MM.1S (cell line): ENCODE measurements at places on chromosomes 2 and 18.
A peak's percentile ranks its signal among the peaks of the same experiment; 100 is the strongest.

GRCh38 chr18:26840965-26841364, 24.5 kb downstream of the AQP4 start:
- no peaks in the 10 kb centered on the region for H3K27me3 ChIP-seq
- H3K36me3 ChIP-seq = no peaks in the 10 kb centered on the region
- no peak overlapping the region for H3K27ac ChIP-seq
- no peak overlapping the region for H3K4me3 ChIP-seq

DNA sequence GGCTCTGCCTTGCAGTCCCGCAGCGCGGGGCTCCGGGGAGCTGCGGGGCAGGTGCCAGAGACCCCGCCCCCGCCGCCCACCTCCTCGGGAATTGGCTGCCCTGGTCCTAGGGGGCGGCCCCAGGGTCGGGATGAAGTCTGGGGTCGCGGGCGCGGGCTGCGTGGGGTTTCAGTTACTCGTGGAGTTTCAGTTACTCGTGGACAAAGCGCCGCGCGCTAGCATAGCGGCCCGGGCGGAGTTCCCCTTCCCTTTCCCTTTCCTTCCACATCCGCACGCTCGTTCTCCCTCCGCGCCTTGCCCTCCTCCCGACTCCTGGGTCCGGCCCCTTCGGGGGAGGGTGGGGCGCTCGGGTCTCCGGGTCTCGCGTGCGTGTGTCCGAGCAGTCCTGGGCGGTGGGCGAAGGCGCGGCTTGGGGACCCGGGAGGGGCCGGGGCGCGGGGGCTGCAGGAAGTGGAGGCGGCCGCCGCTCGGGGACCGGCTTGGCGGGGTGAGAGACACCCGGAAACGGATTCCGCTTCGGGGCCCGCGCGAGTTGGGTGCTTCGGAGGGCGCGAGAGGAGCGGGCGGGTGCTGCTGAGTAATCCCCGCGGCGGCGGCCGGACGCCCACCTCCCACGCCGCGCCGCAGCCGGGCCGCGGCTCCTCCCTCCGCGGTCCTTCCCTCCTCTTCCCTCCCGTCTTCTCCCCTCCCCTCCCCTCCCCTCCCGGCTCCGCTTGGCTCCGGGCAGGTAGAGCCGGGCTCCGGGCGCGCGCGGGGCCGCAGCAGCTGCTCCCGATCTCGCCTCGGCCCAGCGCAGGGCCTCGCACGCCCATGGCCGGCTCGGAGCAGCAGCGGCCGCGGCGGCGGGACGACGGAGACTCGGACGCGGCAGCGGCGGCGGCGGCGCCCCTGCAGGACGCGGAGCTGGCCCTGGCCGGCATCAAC, at the start of gene TTC39C:
Gene TTC39C (plus strand): TSS at position 693 of the 924 bp plus-strand sequence. CDS start 118 bp downstream, at position 811.
- DNase-seq = peak; percentile 36
- H3K4me1 ChIP-seq = peaks cover 53% of the 10 kb centered on the region
- H3K36me3 ChIP-seq = no peaks in the 10 kb centered on the region
- no peak within 1 kb of the TSS for H3K27ac ChIP-seq
- peaks cover 43% of the 10 kb centered on the region for H3K27me3 ChIP-seq

DNA sequence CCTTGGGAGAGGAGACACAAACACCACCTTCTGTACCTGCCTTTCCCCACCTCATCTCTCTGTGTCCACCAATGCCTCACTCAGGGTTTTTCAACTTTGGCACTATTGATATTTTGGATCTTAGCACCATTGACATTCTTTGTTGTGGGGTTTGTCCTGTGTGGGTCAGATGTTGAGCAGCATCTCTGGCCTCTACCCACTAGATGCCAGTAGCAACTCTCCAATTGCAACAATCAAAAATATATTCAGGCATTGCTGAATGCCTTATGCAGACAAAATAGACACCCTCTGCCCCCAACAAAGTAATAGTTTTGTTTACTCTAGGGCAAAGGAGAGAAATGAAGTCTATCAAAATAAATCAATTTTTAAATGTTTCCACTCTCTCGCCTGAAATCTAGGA, 1384.3 kb upstream of the NXPH2 start:
- no peaks in the 10 kb centered on the region for H3K4me1 ChIP-seq
- no peak for DNase-seq
- no peak overlapping the region for H3K4me3 ChIP-seq
- no peaks in the 10 kb centered on the region for H3K27me3 ChIP-seq
- H3K36me3 ChIP-seq = no peaks in the 10 kb centered on the region
- H3K27ac ChIP-seq = no peak overlapping the region

DNA sequence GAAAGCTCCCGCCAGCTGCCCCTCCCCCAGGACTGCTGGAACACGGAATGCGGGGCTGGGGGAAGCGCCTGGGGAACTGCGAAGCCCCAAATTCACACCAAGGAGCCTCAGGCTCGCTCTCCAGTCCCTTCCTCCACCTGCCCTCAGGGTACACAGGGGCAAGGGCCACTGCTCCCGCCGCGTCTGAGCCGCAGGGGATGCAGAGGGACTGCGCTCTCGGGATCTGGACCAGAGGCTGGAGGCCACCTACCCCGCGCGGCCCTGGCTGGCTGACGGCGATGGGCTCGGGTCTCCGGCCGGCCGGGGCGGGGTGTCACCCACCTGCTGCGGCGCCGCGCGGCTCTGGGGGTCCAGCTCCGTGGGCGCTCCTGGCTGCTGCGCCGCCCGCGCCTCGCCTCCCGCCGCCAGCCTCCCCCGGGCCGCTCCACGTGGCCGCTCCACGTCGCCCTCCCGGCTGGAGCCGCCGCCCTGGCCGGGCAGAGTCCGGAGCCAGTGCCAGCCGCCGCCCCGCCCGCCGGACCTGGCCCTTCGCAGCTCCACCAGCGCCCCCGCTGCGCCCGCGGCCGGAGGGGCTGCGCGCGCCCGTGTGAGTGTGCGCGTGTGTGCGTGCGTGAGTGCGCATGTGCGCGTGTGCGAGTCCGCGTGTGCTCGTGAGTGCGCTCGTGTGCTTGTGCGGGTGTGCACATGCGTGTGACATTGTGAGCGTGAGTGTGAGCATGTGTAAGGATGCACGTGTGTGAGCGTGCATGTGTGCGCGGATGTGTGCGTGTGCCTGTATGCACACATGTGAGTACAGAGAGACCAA, at the start of gene CGREF1:
Gene CGREF1 (minus strand): TSS at position 604 of the 805 bp plus-strand sequence. CDS start 14,762 bp downstream, outside the sequence.
- H3K27ac ChIP-seq = no peak within 1 kb of the TSS
- no peak for DNase-seq
- no peaks in the 10 kb centered on the region for H3K36me3 ChIP-seq
- no peaks in the 10 kb centered on the region for H3K4me1 ChIP-seq
- peaks cover 4% of the 10 kb centered on the region; the same call in 1 of the 2 replicates for H3K27me3 ChIP-seq
- H3K4me3 ChIP-seq = no peak within 1 kb of the TSS

- H3K27me3 ChIP-seq = no peaks in the 10 kb centered on the region
- no peaks in the 10 kb centered on the region for H3K4me1 ChIP-seq
- no peak for DNase-seq
These were observed 32.5 kb downstream of the GEMIN6 start for GRCh38 chr2:38810488-38810887.

DNA sequence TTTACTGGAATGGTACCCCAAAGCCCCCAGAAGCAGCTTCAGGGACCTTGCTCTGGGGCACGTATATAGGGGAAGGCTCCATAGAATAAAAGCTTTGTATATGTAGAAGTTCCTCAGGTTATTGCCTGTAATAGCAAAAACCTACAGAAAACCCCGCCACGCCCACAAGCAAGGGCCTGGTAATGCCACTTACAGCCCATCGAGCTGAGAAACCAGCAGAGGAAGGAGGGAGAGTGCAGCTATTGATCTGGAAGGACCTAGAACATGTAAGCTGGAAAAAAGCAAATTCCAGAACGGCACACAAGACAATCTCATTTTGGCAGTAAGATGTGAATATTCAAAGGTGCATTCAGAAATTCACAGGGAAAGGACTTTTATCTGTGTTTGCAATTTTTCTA, 15.8 kb downstream of the HS1BP3 start:
- H3K27ac ChIP-seq = no peak overlapping the region
- no peak overlapping the region for H3K4me3 ChIP-seq
- H3K27me3 ChIP-seq = no peaks in the 10 kb centered on the region
- peaks cover 15% of the 10 kb centered on the region for H3K4me1 ChIP-seq

DNA sequence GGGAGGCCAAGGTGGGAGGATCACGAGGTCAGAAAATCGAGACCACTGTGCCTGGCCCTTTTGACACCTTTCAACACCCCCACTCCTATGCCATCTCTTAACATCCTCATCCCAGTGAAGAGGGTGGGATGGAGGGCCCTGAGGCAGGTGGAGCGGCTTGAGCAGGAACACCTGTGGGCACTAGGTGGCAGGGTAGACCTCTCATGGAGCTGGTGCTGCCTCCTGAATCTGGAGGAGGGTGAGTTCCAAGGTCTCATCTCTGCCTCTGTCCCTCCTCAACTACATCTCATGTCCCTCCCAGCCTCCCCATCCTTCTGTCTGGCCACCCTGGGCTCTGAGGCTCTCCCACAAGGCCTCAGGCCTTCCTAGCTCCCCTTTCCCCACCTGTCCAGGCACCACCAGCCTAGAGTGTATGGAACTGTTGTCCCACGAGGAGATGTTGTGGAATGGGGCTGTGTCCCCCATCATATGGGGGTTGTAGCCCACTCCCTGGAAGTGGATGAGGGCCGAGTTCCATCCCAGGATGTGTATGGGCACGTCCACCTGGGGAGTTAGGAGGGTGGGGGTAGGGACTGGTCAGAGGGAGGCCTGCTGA, 17.0 kb upstream of the CRYBA2 start:
- DNase-seq = peak; percentile 39
- no peaks in the 10 kb centered on the region for H3K36me3 ChIP-seq
- H3K27ac ChIP-seq = no peak overlapping the region

DNA sequence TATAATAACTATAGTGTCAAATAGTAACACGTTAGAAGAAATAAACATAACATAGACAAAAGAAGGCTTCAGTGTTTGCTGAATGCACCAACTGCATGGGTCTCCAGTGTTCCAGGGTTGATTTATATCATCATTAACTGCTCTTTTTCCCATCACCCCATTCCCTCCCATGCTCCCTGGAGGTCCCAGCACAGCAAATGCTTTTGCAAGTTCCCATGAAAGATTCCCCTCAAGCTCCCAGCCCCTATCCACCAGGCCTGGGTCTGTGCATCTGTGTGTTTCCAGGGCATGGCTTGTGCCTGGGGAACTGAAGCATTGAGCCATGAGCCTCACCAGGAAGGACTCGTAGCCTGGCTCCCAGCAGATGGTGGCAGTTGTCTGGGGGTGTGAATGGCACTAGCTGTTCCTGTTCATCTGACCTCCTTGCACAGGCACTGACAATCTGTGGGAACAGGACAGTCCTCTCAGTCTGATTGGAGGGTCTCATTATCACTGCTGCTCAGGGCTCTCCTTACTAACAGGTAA, 164.6 kb upstream of the RMP24 start:
- H3K36me3 ChIP-seq = no peaks in the 10 kb centered on the region
- peaks cover 11% of the 10 kb centered on the region for H3K4me1 ChIP-seq
- no peak for DNase-seq
- H3K27me3 ChIP-seq = no peaks in the 10 kb centered on the region
- no peak overlapping the region for H3K27ac ChIP-seq

DNA sequence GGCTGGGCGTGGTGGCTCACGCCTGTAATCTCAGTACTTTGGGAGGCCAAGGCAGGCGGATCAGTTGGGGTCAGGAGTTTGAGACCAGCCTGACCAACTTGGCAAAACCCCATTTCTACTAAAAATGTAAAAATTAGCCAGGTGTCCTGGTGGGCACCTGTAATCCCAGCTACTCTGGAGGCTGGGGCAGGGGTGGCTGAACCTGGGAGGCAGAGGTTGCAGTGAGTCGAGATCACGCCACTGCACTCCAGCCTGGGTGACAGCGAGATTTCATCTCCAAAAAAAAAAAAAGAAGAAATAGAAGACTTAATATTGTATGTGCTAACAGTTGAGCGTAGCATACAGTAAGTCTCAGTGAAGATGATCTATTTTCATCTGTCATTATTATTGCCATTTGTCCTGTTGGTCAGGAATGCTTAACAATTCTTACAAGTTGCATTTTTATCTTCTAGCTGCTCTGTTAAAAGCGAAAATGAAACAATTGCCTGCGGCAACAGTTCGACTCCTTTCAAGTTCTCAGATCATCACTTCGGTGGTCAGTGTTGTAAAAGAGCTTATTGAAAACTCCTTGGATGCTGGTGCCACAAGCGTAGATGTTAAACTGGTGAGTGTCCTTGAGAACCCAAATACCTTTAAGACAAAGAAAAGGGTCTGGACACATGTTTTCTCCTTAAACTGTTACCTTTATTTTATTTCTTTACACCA, 7.2 kb downstream of the PMS1 start:
- H3K36me3 ChIP-seq = peaks cover 4% of the 10 kb centered on the region; the same call in 1 of the 2 replicates
- H3K4me1 ChIP-seq = no peaks in the 10 kb centered on the region
- H3K4me3 ChIP-seq = 0 out of 2 replicates have a peak overlapping the region, but pooled peaks have one; percentile 6
- peak; percentile 59 for DNase-seq

GRCh38 chr2:31505111-31505510, 75.6 kb downstream of the SRD5A2 start:
- H3K4me1 ChIP-seq = no peaks in the 10 kb centered on the region
- no peak for DNase-seq
- no peak overlapping the region for H3K4me3 ChIP-seq
- H3K36me3 ChIP-seq = no peaks in the 10 kb centered on the region
- no peak overlapping the region for H3K27ac ChIP-seq

DNA sequence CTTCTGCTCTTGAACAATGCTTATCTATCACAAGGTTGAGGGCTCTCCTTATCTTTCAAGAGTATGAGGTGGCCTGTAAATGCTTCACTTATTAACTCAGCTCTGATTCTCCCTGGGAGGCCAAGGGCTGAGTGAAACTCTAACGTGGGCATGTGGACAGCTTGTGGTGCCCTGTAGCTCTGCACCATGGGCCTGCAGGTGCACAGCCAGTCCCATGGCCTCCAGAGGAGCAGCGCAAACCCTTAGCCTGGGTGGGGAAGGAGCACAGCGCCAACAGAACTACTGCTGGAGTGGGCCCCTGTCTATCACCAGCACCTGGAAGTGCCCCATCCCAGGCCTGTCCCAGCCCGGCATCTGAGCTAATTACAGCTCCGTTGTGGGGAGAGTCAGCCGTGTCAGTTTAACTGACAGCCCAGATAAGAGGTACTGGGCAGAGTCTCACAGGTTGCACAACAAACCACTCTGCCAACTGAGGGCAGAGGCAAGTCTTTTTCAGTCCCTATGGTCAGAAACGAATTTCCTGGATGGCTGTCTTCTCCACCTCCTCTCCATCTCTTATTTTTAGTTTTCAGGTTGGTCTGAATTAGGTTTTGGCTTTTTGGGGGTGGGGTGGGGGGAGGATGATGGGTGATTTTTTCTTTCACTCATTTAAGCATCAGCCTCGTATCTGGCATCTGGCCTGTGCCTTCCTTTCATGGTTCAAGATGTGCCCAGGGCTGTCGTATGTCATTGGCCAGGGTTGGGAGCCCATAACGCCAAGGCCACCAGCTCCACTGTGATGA, 219.5 kb downstream of the BCL2 start:
- no peaks in the 10 kb centered on the region for H3K36me3 ChIP-seq
- peaks cover 25% of the 10 kb centered on the region for H3K4me1 ChIP-seq
- no peak overlapping the region for H3K27ac ChIP-seq
- no peak overlapping the region for H3K4me3 ChIP-seq
- DNase-seq = no peak

GRCh38 chr2:212052412-212053159, 486.0 kb downstream of the ERBB4 start:
- H3K4me1 ChIP-seq = peaks cover 20% of the 10 kb centered on the region
- peak; percentile 88 for DNase-seq
- H3K27ac ChIP-seq = peak overlapping the region; percentile 93
- H3K36me3 ChIP-seq = no peaks in the 10 kb centered on the region
- no peaks in the 10 kb centered on the region for H3K27me3 ChIP-seq
